ENCODE measurements at places on chromosomes 3 and 15.

- no peak for DNase-seq
Observed at GRCh38 chr3:85081191-85081906, 122.6 kb downstream of the CADM2 start.

- DNase-seq: no peak
Observed at GRCh38 chr15:81911022-81911971, 134.5 kb downstream of the MEX3B start.

- no peak for DNase-seq
Observed at GRCh38 chr3:133857767-133858166, 37.9 kb downstream of the RAB6B start.

DNA sequence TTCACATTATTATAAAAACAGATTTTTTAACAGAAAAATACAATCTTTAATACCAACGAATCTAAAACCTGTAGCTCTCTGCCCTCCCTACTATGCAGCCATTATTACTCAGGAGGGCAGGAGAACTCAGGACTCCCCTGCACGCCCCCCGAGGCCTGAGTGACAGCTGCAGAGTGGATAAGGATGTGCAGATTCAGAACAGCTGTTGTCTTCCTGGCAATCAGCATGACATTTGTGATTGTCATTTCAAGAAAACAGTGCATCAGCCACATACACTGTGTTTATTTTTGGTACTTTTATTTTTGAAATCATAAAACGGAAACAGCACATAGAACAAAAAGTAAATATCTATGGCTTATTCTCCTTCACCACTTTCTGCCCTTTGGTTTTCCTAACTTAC, 450.8 kb downstream of the OCA2 start:
- no peak for DNase-seq

GRCh38 chr3:169613053-169613803, 50.3 kb downstream of the MECOM start:
- no peak for DNase-seq

DNA sequence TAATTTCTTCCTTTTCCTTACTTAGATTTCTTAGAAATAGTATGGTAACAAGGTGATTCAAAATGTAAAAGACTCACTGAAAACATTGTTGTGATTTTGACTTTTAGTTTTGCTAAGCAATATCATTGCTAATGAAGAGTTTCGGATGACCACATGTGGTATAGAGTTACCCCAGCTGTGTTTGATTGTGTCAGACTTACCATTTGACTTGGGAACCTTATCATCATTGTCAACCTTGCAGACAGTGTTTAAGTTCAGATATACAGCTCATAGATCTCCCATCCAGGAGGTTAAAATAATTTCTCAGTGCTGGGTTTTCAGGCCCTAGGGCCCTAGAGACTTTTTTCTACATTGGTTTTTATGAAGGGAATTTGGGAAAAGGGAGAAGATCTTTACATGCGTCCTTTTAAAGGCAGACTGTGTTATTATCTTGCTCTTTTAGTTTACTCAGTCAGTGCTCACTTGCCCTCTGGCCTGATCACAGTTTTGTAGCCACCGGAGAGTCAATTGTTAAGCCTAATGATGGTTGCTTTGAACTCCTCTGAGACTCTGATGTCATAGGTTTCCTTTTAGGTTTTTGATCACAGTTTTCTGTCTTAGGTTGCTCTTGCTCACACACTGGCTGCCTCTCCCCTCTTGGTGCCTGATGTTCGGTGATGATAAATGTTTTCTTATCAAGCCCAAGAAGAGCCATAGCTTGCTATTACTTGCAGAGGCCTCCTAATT, 133.5 kb upstream of the ZPLD1 start:
- DNase-seq: peak; percentile 14

DNA sequence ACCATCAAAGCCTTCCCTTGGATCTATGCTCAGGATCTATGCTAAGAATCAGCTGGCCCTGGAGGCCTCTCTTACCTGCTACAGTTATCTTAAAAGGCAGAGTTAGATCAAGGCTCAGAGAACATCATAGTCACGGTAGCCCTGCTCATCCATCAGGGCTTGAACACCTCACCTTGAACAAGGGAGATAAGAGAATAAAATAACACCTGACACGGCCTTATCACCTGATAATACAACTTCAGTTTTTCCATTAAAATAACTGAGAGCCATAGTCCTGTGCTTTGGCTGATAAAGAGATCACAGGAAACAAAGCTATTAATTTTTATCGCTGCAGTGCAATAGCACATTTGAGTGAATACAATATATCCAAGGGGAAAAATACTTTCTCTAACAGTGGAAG, 85.6 kb upstream of the LPP start:
- DNase-seq: no peak

GRCh38 chr3:48024401-48024800, 8.2 kb upstream of the MAP4 start:
- no peak for DNase-seq

DNA sequence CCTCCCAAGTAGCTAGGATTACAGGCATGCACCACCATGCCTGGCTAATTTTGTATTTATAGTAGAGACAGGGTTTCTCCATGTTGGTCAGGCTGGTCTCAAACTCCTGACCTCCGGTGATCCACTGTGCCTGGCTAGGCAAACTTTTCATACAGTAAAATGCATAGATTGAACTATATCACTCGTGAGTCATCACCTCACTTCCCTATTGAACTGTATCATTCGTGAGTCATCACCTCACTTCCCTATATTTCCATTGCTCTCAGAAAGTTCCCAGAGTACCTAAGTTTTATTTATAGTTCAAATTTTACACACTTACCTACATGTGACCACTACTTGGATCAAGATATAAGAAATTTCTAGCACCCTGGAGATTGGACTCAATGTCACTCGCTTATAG, 73.6 kb upstream of the ACAD9 start:
- DNase-seq: no peak

- DNase-seq: no peak
Observed at GRCh38 chr3:152447511-152447910, 178.8 kb downstream of the MBNL1 start.

GRCh38 chr15:77838061-77838460, 205.3 kb upstream of the LINGO1 start:
- DNase-seq: no peak

- DNase-seq: peak; percentile 36
Observed at GRCh38 chr3:197809356-197810020, 18.4 kb downstream of the LRCH3 start.

- DNase-seq: peak; percentile 91
Observed at GRCh38 chr15:29668120-29668602, 154.1 kb downstream of the TJP1 start.

GRCh38 chr3:5798809-5799208, 611.3 kb downstream of the EDEM1 start:
- no peak for DNase-seq

DNA sequence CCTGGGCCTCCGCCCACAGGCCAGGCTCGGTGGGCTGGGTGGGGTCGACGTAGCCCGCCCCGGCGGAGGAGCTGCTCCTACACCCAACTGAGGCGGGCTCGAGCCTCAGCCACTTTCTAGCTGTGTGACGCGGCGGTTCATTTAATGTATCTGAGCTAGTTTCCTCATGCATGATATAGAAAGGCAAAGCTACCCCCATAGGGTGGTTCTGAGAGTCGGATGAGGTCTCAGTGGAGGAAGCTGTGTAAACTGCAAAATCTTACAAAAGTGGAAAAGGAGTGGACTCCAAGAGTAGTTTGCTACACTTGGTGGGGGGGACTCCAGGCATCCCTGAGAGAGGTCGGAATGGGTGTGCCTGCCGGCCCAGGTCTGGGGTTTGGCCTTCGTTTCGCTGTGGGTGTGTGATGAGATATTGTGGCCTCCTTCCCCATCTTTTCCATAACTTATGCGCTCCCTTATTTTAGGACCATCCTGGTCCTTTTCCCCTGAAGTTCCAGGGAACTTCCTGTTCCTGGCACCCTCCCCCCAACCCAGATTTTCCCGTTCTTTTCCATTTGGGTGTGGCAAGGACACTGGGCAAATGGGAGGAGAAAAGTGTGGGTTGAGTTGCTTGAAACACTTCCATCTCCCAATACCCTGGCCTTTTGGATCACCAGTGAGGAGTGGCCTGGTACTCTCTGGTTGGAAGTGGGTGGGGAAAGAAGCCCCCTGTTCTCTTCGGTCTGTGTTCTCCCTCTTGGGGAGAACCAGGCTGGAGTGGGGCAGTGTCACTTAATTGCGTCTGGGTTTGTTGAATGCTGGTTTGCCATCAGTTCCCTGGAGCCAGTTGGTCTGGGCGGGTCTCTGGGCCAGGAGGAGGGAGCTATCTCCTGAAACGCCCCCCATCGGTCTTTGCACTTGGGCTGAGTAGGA, 1.1 kb downstream of the PDIA5 start:
- peak; percentile 29 for DNase-seq

- peak; percentile 58 for DNase-seq
Observed at GRCh38 chr15:57559875-57560274, 31.8 kb upstream of the MYZAP start.

- no peak for DNase-seq
Observed at GRCh38 chr15:55003965-55004873, 192.5 kb downstream of the RSL24D1 start.

GRCh38 chr3:106161246-106161645, 292.4 kb upstream of the CBLB start:
- no peak for DNase-seq

GRCh38 chr3:122458992-122459391, 43.1 kb upstream of the WDR5B start:
- DNase-seq: peak; percentile 43

DNA sequence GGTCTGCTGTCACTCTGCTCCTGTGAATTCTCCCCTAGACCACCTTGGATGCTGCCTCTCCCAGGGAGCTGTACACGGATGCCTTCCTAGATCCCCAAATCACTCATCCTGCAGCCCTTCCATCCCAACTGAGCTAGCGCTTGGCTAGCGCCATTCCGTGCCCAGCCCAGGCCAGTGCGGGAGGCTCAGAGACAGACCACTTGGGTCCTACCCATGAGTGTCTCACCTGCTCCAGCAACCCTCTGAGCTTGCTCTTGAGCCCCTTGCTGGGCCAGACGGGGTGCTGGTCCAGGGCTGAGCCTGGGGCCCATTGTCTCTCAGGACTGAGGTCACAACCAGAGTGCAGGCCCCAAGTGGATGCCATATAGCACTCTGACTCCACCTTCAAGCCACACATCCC, 17.7 kb downstream of the SH2D7 start:
- no peak for DNase-seq

DNA sequence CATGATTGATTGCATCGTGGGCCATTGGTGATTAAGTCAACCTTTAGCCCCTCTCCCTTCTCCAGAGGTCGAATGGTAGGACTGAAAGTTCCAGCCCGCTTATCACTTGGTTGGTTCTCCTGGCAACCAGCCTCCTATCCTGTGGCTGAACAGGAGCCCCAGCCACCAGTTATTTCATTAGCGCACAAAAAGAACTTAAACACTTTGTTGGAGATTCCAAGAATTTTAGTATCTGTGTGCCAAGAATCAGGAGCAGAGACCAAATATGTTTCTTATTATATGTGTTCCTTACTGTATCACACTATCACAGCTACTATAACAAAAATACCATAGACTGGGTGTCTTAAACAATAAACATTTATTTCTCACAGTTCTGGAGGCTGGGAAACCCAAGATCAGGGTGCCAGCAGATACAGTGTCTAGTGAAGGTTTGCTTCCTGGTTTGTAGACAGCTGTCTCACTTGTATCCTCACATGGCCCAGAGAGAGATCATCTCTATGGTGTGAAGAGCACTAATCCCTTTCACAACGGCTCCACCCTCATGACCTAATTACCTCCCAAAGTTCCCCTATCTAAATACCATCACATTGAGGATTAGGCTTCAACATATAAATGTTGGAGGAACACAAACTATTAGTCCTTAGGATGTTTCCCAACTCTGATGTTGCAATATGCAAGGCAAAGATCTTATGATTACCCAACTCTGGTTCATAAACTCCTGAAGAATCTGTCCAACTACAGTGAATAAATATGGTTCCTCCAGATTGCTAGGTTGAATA, 30.5 kb upstream of the APH1B start:
- DNase-seq: no peak

GRCh38 chr3:65975032-65975431, 63.7 kb downstream of the MAGI1 start:
- no peak for DNase-seq

DNA sequence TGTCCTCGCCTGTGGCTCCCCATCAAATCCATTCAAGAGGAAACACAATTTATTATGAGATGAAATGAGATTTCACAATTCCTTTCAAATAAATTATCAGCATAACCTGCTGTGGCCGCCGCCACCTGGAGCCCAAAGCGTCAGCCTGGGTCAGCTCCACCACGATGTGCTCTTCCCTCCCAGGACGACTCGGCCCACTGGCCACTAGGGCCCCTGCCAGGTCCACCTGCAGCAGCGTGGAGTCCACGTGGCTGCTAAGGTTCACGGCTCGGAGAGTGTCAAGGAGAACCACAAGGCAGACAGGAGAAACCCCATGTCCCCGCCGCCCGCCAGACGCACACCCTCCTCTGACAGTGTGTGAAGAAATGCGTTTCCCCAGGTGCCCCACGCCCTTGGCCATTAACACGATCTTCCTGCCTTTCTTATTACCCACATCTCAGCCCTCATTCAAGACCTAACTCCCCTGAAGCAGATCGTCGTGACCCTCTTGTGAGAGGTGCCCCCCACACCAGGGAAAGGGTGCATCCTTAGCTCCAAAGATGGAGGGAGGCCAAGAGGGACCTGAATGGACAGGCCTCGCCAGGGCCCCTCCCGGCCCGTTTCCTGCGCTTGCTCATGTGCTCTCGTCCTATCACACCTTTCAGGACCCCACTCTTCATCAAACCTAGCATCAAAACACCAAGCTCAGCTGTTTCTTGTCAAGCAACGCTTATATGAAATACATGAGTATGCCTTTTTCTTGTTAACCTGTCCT, 80.6 kb downstream of the OCA2 start:
- DNase-seq: no peak

DNA sequence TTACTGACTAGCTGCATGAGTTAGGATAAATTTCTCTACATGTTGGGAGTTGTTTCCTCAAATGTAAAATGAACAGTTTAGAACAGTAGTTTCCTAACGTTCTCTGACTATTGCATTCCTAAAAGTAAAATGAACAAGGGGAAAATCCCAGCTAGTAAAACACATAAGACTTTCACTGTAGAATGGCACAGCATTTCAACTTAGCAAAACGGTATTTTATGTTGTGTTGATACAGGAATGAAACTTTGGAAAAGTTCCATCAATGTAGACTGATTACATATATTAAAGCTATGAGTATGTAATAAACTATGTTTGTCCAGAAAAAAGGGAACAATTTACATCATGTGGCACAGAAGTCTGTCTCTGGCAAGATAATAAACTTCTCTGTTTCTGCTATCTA, 297.4 kb upstream of the EPHA3 start:
- no peak for DNase-seq

DNA sequence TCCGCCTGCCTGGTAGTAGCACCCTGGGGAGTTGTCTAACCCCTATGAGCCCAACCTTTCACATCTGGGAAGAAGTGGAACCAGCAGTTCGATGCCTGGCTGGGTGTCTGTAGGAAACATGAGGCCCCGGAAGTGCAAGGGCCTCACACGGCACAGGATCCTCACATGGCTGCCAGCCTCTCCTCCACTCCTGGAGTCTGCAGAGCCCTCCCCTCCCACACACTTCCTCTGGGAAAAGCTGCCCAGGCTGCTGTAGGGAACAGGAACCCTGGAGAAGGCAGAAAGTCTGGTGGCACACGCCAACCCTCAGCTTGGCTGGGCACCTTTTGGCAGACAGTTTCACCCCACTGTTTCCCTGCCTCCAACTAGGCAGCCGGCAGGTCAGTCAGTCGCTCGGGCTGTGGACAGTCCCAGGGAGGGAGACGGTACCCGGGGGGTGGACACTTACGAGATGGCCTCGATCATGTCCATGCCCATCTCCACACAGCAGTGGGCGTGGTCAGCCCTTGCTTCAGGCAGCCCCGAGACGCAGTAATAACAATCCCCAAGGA, 118.4 kb downstream of the ADCY5 start:
- no peak for DNase-seq

- peak; percentile 100 for DNase-seq
Observed at GRCh38 chr3:149339931-149340309, 6.5 kb upstream of the TM4SF18 start.

- DNase-seq: no peak
Observed at GRCh38 chr15:50800715-50801114, 35.2 kb upstream of the SPPL2A start.

Data from kidney tubule cell (primary cell).